A673 (cell line): ENCODE measurements at places on chromosomes 3 and 15. TPM values are rescaled to one million over a fixed set of nuclear protein-coding genes. Genes with fewer than 3 reads are reported as not detected.

DNA sequence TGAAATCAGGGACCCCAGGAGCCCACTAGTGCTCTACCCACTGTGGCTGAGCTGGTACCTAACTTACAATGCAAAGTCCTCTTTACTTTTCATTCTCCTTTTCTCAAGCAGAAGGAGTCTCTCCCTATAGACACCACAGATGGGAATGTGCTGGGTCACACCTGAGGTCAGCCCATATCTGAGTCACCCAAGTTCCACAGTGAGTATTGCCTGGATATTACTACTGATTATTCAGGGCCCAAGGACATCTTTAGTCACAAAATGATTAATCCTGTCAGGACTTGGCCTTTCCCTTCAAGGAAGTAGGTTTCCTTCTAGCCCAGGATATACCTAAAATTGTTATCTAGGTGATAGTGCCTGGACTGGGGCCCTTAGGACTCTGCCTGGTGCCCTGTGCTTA is 1305.2 kb downstream of the SI start:
- no peak for DNase-seq

DNA sequence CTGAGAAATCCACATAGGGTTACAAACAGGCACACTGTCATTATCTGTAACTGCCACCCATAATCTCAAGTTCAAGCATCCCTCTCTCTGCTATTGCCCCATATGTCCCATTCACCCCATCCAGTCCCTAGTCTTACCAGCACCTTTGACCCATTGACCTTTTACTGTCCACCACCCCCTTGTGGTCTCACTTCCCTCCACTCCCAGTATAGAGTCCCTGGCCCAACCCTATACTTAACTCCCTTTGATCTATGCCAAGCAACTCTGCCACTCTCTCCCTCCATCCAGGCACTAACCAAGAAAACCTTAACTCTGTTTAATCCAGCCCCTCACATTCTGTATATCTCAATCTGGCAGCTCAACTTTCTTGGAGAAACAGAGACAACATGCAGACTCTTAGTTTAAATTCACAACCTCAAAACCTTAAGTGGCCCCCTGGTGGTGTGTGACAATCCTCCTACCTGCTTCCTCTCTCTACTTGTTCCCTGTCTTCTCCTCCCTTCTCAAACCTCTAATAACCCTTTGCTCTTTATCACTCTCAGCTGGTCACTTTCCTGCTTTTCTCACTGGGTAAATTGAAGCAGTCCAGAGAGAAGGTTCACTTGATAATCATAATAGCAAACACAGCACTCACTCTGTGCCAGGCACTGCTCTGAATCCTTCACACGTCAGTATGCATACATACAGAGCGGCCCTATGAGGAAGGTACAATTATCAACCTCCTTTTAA is 162.7 kb downstream of the STT3B start:
- DNase-seq = peak; percentile 13

The ADAMTSL3 gene
- total RNA-seq = 0.95 and 2.3 TPM in 2 replicates

The ULK4 gene
- 4.4 and 7.4 TPM in 2 replicates for total RNA-seq

The SAMD7 gene
- not detected in 2 replicates for total RNA-seq

DNA sequence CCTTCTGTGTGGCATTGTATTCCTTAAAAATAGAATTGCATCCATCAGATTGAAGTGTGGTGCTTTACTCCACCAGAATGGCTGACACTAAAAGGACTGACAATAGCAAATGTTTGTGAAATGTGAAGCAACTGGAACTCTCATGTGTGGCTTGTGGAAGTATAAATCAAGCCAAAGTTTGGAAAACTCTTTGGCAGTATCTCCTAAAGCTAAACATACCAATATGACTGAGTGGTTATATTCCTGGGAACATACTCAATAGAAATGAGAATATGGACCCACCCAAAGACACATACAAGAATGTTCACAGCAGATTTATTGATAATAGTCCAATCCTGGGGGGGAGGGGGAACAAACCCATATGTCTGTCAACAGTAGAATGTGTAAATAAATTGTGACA is 87.1 kb downstream of the RARB start:
- no peak for DNase-seq

- no peak for DNase-seq
These were observed 228.7 kb upstream of the CGNL1 start for GRCh38 chr15:57147621-57148020.
